ENCODE measurements at places on chromosomes 2 and 18.
A peak's percentile ranks its signal among the peaks of the same experiment; 100 is the strongest.

GRCh38 chr2:38187541-38188011 is 111.6 kb upstream of the CYP1B1 start:
- DNase-seq: no peak

DNA sequence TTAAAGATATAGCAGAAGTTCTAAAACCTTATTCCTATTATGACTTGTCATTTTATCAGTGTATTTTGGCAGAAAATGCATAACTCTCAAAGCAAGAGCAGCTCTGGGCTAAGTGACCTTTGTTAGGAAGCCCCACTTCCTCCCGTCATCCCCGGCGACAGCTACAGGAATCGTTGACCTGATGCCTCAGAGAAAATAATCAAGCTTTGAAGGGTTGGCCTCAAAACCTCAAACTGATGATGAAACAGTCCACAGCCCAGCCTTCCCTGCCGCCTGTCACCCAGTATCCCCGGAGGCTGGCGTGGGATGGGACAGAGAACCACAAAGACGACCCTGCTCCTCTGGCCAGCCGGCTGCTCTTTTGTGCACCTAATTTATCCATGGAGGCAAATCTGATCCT is 65.3 kb downstream of the KCNF1 start:
- no peak for DNase-seq

DNA sequence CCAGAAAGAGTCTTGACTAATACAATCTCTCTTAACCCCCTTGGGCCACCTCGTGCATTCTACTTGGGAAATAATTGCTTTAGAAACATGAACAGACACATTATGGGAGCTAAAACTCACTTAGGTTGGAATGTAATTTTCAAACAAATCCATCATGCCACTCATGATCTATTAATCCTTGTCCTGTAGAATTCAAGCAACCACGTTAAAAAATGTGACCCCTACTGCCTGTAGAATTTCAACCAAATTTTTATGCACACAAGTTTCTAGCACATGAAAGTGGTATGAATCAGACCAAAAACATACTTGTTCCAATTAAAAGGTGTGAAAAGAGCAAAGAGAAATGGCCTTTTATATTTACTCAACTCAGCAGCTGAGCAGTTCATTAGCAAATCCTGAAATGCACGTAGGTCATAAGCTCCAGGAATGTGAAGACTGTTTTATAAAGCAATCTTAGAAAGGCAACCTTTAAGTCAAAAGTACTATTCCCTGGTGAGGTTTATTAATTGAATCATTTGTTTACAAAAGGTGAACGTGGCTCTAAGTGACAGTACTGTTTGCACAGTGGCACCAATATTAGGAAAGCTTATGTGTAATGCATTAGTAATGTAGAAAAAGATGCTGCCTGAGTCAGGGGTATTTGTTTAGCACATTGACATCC is 459.4 kb upstream of the UBE2E3 start:
- no peak for DNase-seq

- DNase-seq: peak; percentile 28
These were observed 26.4 kb upstream of the MSTN start for GRCh38 chr2:190088917-190089316.

DNA sequence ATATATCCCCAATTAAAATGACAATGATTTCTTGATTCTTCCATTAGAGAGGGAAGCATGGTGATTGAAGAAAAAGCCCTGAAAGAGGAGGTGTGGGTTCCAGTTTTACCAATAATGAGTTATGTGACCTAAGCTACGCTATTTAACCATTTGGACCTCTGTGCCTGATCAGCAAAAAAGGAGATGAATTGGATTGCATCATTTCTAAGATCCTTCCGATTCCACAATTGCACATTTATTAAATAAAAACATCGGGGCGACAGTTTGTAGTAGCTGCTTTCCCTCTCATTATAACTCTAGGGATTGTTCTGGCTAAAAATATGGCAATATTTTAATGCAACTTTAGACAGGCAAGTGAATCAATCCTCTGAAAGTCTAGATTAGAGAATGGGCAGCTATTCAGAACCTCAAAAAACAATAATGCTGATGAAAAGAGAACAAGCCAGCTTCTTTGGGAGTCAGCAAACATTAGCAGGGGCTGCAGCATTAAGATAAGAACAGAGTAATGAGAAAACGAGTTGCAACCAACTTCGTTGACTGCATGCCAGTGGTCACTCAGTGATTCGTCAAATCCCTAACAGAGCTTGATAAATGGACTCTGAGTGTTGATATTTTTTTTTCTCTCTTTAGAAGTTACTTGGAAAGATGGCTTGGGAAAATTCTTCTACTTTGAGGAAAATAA is 301.2 kb downstream of the AGPS start:
- DNase-seq: no peak

DNA sequence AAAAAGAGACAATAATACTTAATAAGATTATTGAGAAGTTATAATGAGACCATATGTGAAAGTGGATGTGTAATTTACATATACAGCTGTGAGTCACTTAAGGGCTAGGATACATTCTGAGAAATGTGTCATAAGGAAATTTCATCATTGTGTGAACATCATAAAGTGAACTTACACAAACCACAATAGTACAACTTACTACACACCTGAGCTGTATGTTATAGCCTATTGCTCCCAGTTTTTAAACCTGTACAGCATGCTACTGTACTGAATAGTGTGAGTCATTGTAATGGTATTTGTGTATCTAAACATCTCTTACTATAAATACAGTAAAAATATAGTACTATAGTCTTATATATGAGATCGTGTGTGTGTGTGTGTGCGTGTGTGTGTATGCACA is 1420.3 kb upstream of the PIK3C3 start:
- no peak for DNase-seq

DNA sequence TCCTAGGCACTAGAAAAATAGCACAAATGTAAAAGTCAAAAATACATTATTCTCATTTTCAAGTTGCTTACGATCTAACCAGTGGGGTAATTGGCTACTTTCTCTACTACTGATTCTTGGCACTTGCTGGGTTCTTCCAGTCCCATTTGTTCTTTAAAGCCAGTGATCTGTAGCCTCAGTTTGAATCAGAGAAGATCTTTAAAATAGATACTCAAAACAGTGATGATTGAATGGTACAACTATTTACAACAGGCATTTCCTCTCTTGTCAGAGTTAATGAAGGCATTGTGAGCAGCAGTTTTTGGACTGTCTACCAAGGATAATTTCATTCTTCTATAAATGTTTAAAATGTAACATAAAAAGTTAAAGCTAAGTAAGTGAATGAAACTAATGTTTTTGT is 128.3 kb upstream of the FSIP2 start:
- DNase-seq: no peak

- peak; percentile 7 for DNase-seq
These were observed 683 bp upstream of the DNAJC27 start for GRCh38 chr2:24972315-24972961.

- no peak for DNase-seq
These were observed 588 bp downstream of the TMEM214 start for GRCh38 chr2:27033253-27033852.

DNA sequence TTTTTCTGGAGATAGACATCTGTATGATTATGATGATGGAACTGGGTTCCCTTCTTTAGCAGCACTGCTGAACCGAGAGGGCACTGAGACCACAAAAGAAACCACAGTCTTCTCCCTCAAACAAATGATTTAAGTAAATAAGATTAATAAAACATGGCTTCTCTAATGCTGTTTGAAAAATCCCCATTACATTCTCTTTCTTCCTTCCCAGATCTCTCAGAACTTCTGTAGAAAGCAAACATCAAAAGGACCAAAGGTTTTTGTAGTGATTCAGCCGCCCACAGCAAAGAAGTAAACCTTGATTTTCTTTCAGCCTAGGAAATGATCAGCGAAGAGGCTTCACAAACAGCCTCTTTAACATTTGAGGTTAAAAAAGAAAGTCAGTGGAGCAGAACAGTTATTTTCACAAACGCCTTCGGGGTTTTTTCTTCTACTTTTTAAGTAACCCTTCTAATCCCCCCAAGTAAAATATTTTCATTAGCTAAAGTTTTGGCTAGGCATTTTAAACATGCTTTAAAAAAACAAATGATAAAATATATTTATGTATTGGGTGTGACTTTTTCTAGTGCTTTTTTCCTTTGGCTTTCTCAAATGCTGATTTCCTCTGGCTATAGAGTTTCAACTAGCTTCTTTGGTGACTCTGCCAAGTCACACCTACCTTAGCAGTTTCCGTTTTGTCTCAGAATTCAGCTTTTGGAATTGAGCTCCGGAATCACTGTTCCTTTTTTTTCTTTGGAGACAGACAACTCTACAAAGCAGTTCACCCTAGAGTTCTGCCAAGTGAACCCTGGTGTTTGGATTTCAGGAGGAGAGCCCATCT is 89.6 kb downstream of the UPP2 start:
- no peak for DNase-seq

DNA sequence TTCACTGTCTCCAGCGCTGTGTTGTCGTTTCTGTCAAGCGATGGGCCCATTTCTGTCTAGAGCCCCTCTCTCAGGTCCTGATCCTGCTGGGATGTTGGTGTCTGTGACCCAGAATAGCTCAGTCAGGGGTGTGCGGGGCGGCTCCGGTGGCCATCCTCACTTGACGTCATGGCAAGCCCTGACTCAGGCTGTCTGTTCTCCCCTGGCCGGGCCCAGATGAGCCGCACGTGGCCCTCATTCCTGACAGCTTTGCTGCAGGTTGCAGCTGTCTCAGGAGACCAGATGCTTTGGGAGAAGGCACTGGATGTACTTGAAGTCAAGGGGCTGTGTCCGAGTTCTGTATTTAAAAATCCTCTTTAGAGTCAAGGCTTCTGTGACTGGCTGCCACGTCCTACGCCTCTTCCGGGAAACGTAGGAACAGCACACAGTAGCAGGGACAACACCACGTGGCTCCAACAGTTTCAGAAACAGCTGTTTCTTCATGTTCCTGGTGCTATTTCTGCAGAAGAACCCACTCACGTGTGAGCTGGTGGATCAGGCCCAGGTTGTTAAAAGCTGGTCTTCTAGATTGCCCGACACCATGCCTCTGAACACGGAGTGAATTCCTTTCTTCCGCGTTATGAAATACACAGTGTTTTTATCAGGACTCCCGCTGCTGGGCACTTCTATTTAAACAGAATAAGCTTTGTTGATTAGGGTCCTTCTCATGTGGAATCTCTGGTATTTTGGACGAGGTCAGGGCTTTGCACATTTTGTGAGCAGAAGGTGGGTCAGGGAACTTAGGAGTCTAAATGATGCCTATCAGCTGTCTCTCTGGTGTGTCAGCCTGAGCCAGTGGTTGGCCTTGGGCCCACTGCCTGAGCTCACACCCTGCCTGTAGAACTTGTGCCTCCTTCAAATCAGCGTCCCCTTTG is 28.3 kb upstream of the NTSR2 start:
- peak; percentile 34 for DNase-seq

- DNase-seq: no peak
These were observed 43.7 kb downstream of the IKZF2 start for GRCh38 chr2:213107728-213108127.

DNA sequence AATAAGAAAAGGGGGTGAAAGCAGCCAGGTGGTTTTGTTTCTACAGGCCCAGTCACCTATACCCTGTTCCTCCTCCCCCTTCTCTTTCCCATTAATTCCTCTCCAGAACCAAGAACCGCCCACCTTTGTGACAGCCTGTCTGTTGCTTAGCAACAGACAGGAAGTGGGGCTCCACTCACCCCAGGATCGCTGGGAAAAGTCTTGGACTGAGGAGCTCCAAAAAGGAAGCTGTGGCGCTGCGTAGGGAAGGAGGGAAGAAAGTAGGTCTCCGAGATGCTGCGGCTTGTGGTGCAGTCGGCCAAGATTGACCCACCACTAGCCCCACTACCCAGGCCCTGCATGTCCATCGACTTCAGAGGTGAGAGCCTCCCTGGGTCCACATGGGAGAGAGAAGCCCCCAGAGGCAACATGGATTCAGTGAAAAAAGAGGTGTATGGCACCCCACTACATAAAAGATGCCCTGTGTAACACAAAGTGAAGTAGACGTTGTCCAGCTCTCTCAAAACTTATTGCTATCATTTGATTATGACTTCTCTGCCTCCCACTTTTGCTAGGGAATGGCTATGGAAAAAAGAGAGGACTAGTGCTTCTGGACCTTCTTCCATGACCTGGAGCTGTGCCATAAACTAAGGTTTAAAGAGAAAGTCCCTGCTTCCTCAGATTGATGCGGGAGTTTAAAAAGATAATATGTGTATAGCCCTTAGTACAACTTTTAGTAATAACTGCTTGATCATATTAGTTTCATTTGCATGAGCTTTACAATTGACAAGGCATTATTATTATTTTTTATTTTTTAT is at the start of gene FER1L5:
Gene FER1L5, plus strand, starts transcription at position 201 of the 797 bp plus-strand sequence. Its CDS starts 73 bp downstream, at position 274.
- no peak for DNase-seq

GRCh38 chr2:228689053-228689452 is 507.6 kb upstream of the SPHKAP start:
- peak; percentile 20 for DNase-seq

GRCh38 chr2:106555053-106555452 is 67.9 kb downstream of the CD8B2 start:
- DNase-seq: no peak
